G401 (cell line): ENCODE measurements at places on chromosomes 1 and 21.
A peak's percentile ranks its signal among the peaks of the same experiment; 100 is the strongest.

DNA sequence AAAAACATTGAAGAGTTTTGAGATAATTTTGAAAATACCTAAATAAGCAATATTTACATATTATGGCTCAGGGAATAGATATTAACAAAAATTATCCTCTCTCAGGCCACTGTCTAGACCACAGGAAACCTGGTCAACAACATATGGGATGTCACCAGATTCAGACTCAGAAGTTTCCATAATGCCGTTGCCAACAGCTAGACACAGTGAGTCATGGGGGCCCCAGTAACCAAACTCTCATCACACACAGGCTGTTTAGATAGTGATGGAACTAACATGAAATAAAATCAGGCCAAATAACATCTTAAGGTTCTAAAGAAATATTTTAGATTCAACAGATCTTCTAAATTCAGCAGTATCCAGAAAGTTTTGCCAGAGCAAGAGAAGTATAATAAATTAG, 681.7 kb upstream of the ADAMTS5 start:
- no peak for DNase-seq

DNA sequence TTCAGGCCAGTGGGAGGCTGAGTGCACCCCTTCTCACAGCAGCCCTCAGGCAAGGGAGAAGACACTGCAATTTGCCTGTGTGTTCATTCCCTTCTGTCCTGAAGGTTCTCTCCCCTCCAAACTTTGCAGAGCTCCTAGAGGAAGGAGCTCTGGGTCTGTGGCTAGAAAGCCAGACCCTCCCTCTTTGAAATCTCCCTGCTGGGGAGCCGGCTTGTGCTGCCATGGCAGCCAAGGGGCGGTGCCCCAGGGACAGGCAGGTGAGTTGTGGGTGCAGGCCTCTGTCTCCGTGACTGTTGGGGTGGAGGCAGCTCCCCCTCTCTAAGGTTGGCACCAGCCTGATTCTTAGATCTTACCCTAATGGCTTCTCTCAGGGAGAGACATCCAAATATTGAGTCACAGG, 53.0 kb downstream of the OLFML2B start:
- DNase-seq, result no peak

- DNase-seq, result no peak
Observed at GRCh38 chr21:42146273-42146805, 72.6 kb upstream of the ABCG1 start.

GRCh38 chr1:28308750-28309149, 20.1 kb upstream of the MED18 start:
- DNase-seq, result no peak

GRCh38 chr1:211596418-211597181, 17.6 kb upstream of the SLC30A1 start:
- DNase-seq, result no peak

DNA sequence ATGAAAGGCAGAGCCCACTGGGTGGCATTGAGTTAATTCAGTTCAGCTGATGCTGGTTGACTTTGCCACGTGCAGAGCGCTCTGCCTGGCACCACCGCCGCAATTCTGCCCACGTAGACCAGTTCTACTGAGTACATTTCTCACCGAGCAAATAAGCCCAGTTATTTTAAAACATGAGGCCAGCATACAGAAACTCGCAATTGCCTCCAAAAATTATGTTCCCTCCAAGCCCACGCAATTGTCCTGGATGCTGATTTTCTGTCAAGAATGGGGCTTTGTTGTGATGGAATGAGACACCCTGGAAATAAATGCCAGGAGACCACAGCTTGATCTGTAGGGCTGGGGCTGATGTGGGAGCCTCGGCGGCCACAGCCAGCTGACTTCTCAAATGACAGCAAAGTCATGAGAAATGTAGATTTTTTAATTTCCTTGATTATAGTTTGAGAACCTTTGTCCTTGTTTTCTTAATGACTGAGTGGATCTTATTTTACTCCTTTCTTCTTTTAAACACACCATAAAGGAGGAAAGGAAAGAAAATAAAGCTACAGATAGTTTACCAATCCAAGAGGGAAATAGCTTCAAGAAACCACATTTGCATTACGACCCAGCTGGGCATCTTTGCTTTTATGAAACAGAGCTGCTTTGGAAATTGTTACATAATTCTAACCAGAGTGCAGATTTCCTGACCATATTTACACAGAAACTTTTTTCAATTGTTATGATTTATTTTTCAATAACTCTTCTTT, 11.6 kb upstream of the PARP1 start:
- no peak for DNase-seq

- no peak for DNase-seq
Observed at GRCh38 chr1:2046953-2047748, 3.1 kb upstream of the PRKCZ start.

GRCh38 chr1:95233319-95233736, 682 bp upstream of the RWDD3 start:
- peak; percentile 54 for DNase-seq

DNA sequence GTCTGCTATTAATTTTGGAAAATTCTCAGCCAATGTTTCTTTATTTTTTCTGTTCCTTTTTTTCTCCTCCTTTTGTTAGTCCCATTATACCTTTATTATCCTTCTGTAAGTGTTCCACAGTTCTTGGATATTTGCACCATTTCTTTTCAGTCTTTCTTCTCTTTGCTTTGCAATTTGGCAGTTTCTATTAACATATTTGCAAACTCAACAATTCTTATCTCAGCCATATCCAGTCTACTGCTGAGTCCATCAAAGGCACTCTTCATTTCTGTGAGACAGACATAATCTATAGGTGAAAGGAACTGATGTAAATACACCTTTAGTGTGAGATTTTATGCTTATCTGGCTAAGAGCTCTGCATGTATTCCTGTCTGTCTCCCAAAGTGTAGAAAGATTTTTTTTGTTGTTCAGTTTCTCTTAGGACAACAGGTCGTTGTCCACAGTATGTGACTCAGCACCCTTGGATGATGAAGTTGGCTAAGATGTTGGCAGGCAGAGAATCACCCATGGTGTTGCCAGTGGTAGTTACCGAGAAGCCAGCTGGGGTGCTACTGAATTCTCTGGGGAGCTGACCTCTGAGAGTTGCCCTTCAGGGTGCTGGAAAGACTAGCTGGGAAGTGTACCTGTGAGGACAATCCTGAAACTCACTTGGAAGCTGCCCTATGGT, 38.4 kb downstream of the LEPR start:
- DNase-seq, result no peak

DNA sequence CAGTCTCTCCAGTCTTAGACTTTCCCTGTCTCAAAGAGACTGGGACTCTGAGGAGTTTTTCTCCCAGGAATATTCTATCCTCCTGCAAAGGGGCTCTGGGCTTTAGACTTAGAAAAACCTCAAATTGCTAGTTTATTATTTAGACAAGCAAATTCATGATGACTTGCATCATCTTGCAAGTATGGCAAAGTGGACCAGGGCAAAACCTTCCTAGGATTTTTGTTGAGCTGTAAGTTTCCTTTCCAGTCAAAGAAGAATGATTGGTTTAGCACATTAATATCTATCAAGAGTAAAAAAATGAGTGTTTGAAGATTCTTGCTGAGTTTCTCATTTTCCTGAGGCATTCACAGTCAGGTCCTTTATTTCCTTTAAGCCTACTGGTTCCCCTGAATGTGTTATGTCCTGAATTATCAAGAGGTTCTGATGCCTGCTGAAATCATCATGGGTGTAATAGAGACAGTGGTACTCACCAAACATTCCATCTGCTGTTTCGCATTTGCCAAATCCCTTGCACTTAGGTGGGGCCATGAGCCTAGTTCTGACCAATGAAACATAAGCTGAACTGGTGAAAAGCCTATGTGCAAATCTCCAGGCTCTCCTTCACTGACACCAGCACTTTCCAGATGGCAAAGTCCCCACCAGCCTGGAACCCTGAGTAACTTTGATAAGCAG, 25.2 kb upstream of the SPAG17 start:
- no peak for DNase-seq

GRCh38 chr1:159177272-159177907, 6.0 kb downstream of the CADM3 start:
- peak; percentile 17 for DNase-seq

DNA sequence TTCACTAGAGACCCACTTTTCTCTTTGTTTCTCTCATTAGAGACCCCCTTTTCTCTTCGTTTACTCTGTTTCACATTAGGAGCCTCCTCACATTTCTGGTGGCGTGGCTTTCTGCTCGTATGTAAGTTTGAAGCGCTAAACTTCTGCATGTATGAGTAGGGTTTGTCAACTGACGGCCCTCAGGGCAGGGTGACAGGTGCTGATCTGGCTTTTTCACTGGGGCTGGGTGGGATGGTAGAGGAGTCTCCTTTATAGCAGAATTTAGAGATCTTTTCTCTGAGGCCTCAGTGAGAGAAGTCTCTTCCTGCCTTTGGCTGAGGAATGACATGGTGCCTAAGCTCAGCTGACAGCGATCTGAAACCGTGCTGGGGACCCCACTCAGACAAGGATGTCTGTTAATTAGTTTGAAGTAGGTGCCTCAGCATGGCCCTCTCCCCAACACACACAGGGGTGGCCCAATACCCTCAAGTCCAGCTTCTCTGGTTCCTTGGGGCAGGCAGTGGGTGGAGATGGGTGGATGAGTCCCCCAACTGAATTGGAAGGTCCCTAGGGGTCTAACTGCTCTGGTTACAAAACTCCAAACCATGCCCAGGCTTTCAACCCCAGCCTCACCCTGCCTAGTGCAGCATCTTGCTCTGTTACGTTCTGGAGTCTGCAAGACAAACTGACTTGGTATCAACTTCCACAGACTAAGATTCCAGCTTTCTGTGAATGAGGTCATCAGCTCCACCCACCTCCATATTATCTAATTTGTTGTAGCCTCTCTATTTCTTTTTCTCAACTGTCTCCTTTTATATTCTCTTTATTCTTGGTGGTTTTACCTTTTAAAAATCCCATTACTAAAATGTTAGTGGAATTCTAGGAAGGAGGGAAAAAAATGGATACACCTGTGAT, 3.2 kb downstream of the SLC1A7 start:
- DNase-seq, result no peak

- no peak for DNase-seq
Observed at GRCh38 chr1:15728937-15729657, 7.0 kb upstream of the SLC25A34 start.

GRCh38 chr1:64892576-64893573, 73.5 kb downstream of the JAK1 start:
- no peak for DNase-seq

DNA sequence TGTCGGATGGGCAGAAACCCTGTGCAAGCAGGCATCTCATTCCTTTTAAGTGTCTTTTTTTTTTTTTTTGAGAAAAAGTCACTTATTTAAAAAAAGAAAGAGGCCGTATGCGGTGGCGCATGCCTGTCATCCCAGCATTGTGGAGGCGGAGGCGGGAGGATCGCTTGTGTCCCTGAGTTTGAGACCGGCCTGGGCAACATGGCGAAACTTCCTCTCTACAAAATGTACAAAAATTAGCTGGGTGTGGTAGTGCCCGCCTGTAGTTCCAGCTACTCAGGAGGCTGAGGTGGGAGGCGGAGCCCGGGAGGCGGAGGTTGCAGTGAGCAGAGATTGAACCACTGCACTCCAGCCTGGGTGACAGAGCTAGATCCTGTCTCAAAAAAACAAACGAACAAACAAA, 1.7 kb downstream of the GPR137B start:
- no peak for DNase-seq

DNA sequence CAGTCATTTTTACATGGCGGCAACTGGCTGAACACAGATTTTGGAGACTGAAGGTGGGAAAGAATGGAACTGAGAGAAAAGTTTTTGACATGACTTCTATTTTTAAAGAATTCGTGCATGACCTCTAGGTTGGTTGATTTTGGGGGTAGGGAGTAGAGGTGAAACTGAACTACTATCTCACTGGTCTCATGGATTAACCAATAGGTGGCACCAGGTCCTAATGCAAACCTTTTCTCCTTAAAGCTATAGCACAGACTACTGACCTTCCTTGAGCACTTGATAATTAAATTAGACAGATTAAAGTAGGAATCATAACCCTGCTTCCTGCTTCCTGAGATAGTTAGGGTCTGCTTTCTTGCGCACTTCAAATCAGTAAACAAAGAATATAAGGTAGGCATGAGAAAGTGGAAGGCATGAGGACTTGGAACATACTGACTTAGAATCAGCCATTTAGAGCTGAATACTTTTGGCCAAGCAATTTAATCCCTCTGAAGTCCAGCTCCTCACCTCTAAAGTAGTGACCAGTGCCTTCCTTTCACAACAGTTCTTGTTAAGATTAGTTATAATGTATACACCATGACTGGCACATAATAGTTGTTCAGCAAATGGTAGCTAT, 206.0 kb downstream of the CENPF start:
- DNase-seq, result no peak

DNA sequence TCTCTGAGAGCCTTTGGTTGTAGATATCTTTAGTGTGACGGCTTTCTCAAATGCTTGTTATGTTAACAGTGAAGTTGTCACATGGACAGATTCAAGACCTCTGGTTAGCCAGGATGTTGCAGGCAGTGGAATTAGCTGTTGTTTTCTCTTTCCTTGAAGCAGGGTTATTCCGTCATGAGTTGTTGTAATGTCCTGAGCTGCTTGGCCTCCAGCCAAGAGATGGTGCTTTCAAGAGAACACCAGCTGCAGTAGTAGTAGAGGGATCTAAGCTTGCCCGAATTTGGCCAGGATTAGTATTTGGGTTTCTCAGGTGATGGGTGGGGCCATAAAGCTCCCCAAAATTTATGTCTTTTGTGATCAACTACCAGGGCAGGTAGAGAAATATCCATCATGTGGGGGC, 13.4 kb downstream of the KCNE1 start:
- DNase-seq, result no peak

DNA sequence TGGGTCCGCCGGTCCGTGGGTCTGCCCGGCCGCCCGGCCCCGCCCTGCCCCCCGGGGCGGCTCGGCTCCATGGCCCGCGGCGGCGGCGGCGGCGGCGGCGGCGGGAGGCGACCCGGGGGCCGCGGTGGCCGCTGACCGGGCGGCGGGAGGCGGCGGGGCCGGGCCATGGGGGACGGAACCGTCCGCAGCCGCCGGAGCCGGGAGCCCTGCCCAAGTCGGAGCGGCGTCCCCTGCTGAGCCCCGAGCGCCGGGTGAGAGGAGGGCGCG, 184 bp downstream of the B4GALT2 start:
- no peak for DNase-seq

DNA sequence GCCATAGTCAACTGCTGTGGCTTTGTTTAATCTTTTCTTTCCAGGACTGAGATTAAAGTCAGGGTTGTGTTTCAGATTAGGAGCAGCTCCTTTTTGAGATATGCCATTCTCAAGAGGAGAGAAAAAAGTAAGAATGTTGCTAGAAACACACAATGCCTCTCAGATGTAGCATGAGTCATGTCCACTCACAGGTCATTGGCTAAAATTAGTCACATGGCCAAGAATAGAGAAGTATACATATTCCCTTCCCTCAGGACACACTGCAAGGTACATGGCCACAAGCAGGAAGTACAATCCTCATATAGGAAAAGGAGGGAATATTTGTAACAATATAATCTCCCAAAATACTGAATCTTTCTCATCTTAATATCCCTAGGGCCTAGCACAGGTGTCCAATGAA, 141.9 kb upstream of the PTBP2 start:
- DNase-seq, result no peak

GRCh38 chr1:231630558-231631205, 4.1 kb downstream of the DISC1 start:
- no peak for DNase-seq

- DNase-seq, result no peak
Observed at GRCh38 chr1:231584117-231584516, 42.5 kb upstream of the DISC1 start.

GRCh38 chr1:114126261-114127095, 27.2 kb downstream of the SYT6 start:
- DNase-seq, result peak; percentile 7

- DNase-seq, result no peak
Observed at GRCh38 chr1:18233176-18233864, 125.7 kb downstream of the IGSF21 start.
